Cardiac fibroblast (primary cell): ENCODE measurements at places on chromosomes 11 and 22.

DNA sequence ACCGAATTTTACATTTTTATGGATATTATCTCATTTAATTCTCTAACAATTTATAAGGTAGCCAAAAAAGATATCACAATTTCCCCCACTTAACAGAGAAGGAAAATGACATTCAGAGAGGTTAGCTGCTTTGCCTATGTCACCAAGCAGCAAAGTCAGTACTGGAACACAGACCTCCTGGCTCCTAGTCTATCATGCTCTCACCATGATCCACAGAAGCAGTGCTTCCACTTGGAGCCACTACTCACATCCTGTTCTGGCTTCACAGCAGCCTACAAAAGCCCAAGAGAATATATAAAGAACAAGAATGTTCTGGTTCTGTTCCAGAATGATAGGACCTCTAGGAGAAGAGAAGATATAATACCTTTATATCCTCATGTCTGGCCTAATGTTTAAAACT, 59.5 kb upstream of the SCUBE2 start:
- peak; percentile 58 for DNase-seq

GRCh38 chr11:78840200-78840599, 265.5 kb upstream of the NARS2 start:
- peak; percentile 11 for DNase-seq

DNA sequence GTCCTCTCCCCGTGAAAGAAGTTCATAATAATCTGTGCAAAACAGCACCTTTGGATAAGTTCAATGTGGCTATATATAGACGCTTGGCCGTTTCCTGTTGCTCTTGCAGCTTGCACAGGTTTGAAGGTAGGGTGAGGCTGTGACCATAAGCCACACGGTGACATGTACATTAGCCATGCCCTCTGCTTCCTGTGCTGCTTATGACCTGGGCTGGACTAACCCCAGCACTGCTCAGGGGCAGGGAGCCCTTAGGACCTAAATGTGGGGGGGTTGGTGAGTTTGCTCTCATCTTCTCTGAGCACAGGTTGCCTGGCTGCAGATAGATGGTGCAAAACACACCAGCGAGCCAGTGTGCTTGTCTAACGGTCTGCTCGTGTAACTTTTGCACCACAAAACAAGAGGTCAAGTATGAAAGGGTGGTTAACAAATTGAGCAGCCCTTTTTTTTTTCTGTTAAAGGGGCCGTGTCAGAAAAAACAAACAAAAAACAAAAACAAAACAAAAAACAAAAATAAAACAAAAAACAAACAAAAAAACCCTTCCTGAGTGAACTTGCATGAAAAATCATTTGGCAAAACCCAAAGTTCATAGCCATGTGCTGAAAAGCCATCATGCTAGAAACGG, 37.3 kb downstream of the FLI1 start:
- DNase-seq = no peak

- no peak for DNase-seq
Observed at GRCh38 chr11:99068832-99069231, 48.1 kb downstream of the CNTN5 start.

- no peak for DNase-seq
Observed at GRCh38 chr22:23698094-23698493, 7.3 kb downstream of the RGL4 start.

DNA sequence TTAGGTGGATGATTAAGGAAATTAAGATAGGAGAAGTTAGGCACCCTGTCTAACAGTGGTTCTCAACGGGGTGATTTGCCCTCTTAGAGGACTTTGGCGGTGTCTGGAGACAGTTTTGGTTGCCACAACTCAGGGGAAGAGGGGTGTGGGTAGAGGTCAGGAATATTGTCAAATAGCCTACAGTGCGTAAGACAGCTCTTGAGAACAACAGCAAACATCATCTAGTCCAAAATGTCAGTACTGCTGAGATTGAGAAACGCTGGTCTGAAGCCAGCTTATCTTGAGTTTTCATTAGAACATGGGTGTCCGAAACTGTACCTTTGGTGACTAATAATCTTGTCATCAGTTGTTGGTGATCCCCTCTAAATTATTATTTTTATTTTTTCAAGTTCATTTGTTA, 38.4 kb downstream of the CECR2 start:
- peak; percentile 76 for DNase-seq

DNA sequence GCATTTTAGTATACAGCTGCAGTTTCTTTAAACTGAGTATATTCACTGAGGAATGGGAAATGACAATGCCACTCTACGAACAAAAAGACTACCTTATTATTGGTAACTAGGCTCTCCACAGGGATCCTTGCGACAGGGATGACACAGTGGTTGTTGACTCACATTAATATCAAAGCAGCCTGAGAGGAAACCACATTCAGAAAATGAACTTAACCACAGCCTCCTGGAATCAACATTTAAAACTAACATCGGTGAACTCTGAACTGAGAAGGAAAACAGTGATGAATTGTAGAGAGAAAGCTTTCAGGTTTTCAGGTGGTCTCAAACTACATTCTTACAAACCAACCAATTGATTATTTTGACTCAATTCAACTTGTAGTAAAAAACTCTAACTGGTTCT, 90.3 kb upstream of the MTMR2 start:
- peak; percentile 78 for DNase-seq

GRCh38 chr11:105763594-105763993, 153.7 kb downstream of the GRIA4 start:
- no peak for DNase-seq

- peak; percentile 72 for DNase-seq
Observed at GRCh38 chr11:17208257-17208999, 642 bp upstream of the PIK3C2A start.

GRCh38 chr22:48302657-48303368, 1524.9 kb downstream of the BRD1 start:
- no peak for DNase-seq

GRCh38 chr11:86243396-86243795, 1.2 kb upstream of the EED start:
- DNase-seq = no peak

GRCh38 chr22:38417252-38418060, 37.5 kb downstream of the KCNJ4 start:
- no peak for DNase-seq
